ENCODE measurements at places on chromosomes 7 and 10.

- no peak for DNase-seq
These were observed 210.3 kb downstream of the DNAJB6 start for GRCh38 chr7:157547102-157547501.

DNA sequence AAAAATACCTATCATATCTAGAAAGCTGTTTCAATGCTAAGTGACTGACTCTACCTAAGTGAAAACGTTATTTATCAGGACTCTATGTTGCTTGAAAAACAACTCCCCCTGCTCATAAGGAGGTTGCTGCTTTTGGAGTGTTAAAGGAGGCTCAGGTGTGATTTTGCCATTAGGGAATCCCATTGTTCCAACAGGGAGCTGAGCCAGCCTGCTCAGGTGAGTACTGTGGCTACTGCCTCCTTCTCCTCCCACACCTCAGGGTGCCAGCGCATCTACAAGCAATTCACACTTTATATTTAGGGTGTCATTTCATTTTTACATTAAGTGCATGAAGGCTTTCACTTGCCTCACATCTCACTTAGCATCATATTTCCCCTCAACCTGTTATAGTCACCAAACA is 84.7 kb downstream of the SEM1 start:
- no peak for DNase-seq

GRCh38 chr7:130935564-130936157 is 201.7 kb upstream of the KLF14 start:
- DNase-seq: no peak

GRCh38 chr10:85620807-85621206 is 745.8 kb downstream of the GRID1 start:
- DNase-seq: no peak

GRCh38 chr10:43574001-43574892 is at the start of gene ZNF239:
TSS of gene ZNF239 (minus strand) at chr10:43574616. CDS start at chr10:43558079, 16,537 bp downstream.
- DNase-seq: peak; percentile 56

GRCh38 chr10:63430091-63430998 is 35.4 kb downstream of the JMJD1C start:
- peak; percentile 83 for DNase-seq

DNA sequence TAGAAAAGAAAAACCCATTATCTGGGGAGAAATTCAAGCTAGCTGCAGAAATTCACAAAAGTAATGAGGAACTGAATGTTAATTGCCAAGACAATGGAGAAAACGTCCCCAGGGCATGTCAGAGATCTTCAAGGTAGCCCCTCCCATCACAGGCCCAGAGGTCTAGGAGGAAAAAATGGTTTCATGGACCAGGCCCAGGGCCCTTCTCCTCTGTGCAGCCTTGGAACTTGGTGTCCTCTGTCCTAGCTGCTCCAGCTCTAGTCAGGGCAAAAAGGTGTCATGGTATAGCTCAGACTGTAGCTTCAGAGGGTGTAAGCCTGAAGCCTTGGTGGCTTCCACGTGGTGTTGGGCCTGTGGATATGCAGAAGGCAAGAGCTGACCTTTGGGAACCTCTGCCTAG is 411.8 kb downstream of the ADRA2A start:
- no peak for DNase-seq

Measured in endothelial cell of umbilical vein (primary cell).